ENCODE measurements at places on chromosomes 4 and X.

DNA sequence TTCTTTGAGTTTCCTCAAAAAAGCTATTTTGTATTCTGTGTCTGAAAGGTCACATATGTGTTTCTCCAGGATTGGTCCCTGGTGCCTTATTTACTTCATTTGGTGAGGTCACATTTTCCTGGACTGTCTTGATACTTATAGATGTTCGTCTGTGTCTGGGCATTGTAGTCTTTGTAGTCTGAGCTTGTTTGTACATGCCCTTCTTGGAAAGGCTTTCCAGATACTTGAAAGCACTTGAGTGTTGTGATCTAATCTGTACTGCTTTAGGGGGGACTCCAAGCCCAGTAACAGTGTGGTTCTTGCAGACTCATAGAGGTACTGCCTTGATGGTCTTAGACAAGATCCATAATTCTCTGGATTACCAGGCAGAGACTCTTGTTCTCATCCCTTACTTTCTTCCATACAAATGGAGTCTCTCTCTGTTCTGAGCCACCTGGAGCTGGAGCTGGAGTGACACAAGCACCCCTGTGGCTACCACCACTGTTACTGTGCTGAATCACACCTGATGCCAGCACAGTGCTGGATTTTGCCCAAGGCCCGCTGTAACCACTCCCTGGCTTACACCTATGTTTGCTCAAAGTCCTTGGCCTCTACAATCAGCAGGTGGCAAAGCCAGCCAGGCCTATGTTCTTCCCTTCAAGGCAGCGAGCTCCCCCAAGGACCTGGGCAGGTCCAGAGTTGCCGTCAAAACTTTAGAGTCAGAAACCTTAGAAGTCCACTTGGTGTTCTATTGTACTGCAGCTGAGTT, 72.3 kb upstream of the EFHC2 start:
- no peak for DNase-seq

GRCh38 chrX:39787999-39788398, 309.8 kb downstream of the BCOR start:
- no peak for DNase-seq

- DNase-seq = no peak
Measured at GRCh38 chr4:109701566-109702410, 1.5 kb downstream of the CASP6 start.

DNA sequence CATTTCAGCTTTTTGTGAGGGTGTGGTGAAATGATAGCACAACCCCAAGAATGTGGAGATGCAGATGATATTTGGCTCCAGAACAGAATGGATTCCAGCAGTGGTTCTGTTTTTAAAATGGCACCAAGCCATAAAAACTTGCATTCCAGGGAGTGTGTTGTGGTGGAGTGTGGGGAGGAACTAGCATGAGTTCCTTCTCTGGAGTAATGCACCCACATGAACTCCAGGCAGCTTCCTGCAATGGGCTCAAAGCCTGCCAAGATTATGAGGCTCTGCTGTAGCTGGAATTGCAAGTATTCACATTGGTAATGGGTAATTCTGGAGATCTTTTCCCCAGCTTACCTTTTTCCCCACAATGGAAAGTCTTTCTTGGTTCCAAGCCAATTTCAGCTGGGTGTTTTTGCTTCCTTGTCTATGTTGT, 161.4 kb downstream of the RAB28 start:
- DNase-seq = no peak

GRCh38 chr4:47538825-47539154, 53.7 kb downstream of the ATP10D start:
- DNase-seq = no peak

DNA sequence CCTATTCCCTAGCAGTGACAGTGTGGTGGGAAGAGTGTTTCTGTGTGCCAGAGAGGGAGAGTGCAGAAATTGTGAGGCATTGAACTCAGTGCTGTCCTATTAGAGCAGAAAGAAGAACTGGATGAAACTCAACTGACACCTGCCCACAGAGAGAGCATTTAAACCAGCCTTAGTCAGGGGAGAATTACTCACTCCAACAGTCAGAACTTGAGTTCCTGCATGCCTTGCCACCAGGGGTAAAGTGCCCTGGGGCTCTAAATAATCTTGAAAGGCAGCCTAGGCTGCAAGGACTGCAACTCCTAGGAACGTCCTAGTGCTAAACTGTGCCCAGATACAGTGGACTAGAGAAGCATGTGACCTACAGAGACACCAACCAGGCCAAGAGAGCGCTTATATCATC, 12.8 kb downstream of the CYSLTR1 start:
- no peak for DNase-seq

- DNase-seq = no peak
Measured at GRCh38 chrX:64885850-64886249, 90.4 kb downstream of the ZC4H2 start.

DNA sequence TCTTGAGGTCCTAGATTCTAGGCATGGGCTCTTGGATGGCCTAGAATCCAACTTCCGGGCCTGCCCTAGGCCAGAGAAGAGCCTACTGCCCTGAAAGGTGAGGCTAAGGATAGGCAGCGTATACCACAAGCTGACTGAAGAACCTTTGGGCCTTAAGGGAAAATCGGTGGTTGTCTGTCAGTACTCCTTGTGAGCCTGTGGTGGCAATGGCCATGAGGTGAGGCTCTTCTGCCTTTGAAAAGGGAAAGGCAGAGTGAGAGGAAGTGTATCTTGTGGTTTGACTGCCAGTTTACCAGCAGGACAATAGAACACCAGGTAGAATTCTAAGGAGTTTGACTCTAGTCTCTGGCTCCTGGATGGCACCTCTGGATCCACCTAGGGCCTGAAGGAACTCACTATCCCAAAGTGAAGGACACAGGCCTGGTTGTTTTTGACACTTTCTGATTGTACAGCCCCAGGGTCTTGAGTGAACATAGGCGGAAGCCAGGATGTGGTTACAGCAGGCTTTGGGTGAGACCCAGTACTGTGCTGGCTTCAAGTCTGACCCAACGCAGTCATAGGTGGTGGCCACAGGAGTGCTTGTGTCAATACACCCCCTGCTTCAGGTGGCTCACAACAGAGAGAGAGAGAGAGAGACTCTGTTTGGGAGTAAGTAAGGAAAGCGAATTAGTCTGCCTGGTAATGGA, 20.9 kb downstream of the ITIH6 start:
- DNase-seq = no peak

DNA sequence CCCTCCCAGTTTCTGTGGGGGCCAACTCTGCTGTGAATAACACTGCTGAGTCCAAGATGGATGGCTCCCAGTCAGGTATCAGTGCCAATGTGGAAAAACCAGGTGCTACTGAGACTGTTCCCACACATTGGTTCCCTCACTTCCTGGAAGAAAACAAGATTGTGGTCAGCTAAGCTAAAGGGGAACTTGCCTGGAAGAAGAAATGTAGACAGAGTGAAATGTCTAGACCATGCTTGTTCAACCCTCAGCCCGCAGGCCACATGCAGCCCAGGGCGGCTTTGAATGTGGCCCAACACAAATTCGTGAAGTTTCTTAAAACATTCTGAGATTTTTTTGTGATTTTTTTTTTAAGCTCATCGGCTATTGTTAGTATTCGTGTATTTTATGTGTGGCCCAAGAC, 28.6 kb upstream of the UTP14A start:
- DNase-seq = no peak

DNA sequence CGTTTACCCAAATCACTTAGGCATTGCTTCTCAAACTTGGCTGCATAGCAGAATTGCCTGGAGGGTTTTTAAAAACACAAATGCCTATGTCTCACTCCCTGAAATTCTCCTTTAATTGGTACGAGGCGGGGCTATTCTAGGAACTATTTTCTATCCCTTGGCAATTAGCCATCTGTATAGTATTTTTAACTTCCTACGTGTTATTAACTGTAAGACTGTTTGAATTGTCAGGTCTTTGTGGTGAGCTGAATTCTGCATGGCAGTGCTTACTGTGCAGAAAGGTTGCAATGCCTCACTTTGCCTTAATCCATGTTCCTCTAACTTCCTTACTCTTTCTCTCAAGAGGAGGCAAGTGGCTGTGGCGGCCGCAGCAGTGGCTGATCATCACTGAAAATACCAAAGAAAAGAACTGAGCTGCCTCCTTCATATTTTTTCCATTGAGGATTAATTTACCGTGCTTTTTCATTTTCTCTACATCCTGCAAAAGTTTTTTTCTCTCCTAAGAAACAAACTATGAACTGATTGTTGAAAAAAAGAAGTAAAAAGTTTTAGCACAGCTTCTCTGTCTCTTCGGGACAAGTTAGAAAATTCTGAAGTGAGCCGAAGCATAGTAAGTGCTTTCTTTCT, at the start of gene SHROOM3:
Gene SHROOM3, plus strand, starts transcription at position 329 of the 627 bp plus-strand sequence. CDS start 824 bp downstream, outside the sequence.
- no peak for DNase-seq

DNA sequence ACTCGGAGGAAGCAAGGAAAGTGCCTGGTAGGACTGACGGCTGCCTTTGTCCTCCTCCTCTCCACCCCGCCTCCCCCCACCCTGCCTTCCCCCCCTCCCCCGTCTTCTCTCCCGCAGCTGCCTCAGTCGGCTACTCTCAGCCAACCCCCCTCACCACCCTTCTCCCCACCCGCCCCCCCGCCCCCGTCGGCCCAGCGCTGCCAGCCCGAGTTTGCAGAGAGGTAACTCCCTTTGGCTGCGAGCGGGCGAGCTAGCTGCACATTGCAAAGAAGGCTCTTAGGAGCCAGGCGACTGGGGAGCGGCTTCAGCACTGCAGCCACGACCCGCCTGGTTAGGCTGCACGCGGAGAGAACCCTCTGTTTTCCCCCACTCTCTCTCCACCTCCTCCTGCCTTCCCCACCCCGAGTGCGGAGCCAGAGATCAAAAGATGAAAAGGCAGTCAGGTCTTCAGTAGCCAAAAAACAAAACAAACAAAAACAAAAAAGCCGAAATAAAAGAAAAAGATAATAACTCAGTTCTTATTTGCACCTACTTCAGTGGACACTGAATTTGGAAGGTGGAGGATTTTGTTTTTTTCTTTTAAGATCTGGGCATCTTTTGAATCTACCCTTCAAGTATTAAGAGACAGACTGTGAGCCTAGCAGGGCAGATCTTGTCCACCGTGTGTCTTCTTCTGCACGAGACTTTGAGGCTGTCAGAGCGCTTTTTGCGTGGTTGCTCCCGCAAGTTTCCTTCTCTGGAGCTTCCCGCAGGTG, 637 bp downstream of the AR start:
- no peak for DNase-seq

DNA sequence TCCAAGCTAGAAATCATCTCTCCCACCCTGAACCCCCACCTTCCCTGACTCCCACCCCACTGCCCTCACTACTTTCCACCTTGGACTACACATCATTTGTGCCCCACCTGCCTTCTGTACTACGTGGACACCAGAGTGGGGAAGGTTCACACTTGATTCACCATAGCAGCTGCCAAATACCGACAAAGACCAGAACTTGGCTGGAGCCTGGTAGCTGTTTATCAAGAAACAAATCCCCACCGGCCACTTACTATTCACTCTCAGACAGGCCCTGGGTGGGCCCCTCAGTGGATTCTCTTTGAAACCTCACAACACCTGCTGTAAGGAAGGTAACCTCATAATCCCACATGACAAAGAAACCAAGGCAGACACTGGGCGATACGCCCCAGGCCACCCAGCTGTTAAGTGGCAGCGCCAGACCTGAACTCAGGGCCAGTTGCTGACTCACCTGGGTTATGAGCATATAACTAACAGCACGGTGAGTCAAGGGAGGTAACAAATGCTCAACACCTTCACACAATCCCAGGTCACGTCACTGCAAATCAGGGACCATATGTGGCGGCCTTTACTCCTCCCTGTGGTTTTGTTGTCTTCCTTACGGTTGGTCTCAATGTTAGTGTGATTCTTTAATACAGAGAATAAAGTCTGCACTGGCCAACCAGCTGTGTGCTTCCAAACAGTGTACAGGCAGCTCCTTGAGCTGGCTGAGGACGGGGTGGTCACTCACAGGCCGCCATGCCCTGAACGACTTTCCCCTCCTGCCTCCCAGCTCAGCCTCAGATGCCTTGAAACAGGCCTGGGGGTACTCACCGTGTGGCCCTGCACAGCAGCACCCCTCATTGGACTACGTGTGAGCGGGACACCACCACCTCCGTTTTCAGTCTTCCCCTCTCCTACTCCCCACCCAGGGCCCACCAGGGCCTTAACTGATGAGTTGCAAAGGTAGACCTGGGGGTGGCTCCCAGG, 7.5 kb downstream of the WDR1 start:
- peak; percentile 84 for DNase-seq

DNA sequence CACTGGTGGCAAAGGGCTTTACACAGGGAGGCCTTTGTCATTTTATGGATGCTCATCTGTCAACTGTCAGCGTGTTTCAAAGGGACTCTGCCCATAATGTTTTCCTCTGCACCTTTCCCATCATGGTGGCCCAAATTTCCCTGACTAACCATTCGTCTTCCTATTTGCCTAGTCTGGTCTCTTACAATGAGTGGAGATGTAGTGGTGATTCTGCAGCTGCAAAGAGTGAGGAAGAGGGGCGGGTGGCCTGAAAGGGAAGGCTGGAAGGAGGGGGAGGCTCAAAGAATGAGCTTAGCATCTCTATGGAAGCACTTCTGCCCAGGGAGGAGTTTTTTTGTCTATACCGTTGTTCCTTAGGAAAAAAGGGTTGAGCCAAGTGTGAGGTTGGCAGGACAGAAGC, 447.5 kb downstream of the NKX6-1 start:
- no peak for DNase-seq

DNA sequence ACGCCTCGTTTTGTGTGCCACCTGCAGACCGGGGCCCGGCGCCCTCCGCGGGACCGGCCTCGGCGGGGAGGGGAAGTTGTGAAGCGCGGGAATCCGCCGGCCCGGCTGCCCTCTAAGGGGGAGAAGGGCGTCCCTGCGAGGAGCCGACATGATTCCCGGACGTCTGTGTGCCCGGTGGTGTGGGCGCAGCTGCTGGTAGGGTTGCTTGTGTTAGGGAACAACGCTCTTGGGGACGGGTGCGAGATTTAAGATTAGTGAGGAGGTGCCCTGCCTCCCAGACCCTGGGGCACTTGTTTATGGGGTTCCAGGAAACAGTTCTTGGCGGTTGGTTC, 627 bp downstream of the CDKN2AIP start:
- DNase-seq = no peak

DNA sequence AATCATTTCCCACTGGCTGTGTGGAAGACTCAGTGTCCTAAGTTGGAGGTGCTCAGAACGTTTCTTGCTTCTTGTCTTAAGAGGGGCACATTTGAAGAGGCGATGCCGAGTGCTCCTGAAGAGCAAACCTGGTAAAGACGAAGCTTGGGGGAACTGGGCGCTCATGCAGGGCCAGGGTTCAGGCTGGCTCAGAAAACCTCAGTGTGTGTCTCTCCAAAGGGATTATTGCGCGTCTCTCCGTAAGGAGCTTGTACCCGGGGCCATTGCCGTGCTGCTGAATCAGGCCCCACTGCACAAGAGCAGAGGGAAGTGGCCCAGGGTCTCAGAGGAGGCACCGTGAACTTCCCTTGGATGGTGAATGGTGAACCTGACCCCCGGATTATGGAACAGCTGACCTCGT, 44.4 kb downstream of the PSAPL1 start:
- DNase-seq = no peak

- DNase-seq = no peak
Measured at GRCh38 chr4:6121941-6122340, 78.4 kb downstream of the JAKMIP1 start.

Measured in CD4-positive, alpha-beta T cell treated with Interleukin-4 for 4 hours (primary cell).